ENCODE measurements at places on chromosomes 16 and 17.
A peak's percentile ranks its signal among the peaks of the same experiment; 100 is the strongest.

DNA sequence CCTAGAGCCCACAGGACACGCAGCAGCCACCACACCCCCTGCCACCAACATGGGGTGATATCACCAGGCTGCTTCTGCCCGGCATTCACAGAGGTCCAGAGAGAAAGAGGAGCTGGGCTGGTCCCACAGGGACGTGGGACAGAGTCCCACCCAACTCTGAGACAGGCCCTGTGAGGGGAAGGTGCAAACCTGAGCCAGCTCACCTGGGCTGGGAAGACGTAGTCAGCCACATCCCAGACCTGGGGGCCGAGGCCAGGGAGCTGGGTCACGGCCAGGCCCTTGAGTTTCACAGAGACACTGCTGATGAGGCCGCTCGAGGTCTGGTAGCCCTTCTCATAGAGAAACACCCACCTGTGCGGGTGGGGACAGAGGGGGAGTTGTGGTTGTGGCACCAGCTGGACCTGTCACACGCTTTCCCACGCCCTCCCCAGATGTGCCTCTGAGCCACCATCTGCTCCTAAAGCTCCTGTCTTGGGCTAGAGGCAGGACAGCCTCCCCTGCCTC, 11.2 kb downstream of the P2RX1 start:
- no peak for DNase-seq

DNA sequence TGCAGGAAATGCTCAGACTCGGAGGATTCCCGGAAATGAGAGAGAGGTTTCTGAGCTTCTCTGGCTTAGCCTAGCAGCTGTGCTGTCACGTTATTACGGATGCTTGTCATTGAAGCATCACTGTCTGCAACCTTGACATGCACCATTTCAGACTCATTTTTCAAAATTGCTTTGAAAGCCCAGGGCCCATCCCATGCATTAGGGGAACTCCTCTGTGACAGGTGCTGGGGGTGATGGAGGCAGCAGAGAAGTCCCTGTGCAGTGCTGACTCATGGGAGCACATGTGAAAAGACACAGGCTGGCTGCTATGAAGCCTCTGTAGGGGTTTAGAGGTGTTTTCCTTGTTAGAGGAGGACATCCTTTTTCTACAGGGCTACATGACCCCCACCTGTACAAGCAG, 214.0 kb upstream of the MPHOSPH6 start:
- no peak for DNase-seq

DNA sequence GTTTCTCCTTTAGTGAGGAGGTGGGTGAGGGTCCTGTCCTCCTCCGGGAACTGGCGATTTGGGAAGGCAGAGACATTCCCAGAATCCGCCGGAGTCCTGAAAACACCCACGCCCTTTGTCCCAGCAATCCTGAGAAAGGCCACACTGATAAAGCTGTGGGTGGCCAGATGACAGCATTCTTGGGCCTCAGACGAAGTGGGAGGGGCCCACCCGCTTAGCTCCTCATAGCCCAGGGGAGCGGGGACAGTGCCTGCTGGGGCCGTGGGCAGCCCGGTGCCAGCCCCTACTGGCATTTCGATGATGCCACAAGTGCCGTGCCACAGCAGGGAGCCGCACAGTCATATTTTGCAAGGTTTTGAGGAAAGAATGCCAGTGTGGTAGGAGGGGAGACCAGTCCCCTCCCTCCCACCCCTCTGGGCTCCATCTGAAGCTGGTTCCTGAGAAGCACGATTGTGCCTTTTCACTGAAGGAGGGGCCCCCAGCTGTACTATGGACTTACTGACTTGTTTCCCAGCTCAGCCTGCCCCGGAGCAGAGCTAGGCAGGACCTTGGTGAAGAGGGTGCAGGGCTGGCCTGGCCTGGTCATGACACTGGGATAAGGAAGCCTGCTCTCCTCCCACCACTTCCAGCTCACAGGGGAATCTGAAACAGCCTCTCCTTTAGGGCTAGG, 20.9 kb upstream of the MPRIP start:
- DNase-seq: peak; percentile 89

GRCh38 chr16:3819175-3819527, 61.4 kb downstream of the CREBBP start:
- no peak for DNase-seq

DNA sequence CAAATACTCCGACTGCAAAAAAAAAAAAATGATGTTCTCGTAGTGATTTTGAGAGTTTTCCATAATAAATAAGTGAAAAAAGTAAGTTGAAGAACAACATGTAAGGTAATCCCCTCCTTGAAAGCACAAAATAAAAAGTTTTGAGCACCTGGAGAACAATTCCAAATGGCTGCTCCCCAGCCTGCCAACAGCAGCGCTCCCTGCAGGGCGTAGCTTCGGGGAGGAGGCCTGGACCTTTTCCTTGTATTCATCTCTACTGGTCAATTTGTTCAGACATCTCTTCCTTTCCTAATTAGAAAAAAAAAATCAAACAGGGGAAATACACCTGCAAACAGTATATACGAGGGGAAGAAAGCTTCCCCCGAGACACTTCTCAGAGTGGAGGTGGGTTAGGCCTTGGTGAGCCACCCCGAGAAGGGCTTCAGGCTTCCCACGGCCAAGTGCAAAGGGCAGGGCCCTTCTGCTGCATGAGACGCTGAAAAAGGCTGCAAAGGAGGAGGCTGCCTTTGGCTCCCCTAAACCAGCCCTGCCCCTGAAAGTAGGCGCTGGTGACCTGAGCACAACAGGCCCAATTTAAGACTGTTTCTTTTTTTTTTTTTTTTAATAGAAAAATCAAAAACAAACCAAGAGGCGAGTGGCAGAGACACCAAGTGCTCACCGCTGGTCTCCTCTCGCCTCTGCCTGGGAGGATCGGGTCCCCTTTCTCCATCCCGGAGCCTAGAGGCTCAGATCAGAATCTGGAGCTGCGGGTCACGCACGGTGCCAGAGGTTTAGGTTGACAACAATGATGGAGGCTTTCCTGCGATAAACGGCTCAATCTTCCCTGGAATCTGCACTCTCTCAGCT, 193.1 kb upstream of the FOXF1 start:
- no peak for DNase-seq

Data from SW480 (cell line).